NCI-H1092 (cell line): ENCODE measurements at places on chromosomes 2 and 18.

DNA sequence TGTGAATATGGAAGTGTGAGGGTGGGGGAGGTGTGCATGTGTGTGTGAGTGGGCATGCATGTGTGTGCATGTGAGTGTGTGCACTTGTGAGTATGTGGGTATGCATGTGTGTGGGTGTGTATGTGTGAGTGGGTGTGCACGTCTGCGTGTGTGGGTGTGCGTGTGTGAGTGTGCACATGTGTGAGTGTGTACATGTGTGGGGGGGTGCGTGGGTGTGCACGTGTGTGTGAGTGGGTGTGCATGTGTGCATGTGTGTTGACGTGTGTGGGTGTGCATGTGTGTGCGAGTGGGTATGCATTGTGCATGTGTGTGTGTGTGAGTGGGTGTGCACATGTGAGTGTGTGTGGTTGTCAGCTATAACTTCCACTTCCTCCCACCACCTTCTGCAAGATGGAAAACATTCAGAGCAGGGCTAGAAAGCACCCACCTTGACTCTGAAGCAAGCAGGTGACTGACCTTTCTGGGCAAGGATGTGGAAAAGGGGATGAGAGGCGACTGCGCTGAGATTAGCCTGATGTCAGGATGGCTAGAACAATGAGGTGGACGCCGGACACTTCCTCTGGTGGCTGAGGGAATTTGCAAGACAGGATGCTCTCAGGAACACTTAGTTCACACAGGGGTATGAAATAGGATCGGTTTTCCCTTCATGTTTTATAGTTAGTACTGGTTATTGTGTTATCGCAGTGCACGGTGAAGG lies 103.6 kb downstream of the ACKR3 start:
- DNase-seq = no peak

- no peak for DNase-seq
These were observed 35.3 kb downstream of the CRACDL start for GRCh38 chr2:98900721-98901120.

GRCh38 chr2:20917719-20918572 lies 95.0 kb upstream of the LDAH start:
- no peak for DNase-seq

- no peak for DNase-seq
These were observed 6.2 kb downstream of the ABCG5 start for GRCh38 chr2:43832457-43832856.

- DNase-seq = no peak
These were observed 19.3 kb upstream of the LOXHD1 start for GRCh38 chr18:46676182-46676835.

- DNase-seq = no peak
These were observed 1.6 kb upstream of the GPR45 start for GRCh38 chr2:105239924-105240323.
